ENCODE measurements at places on chromosomes 16 and 17.

- DNase-seq, result no peak
Observed at GRCh38 chr16:9260666-9261065, 169.2 kb downstream of the HAPSTR1 start.

- peak; percentile 15 for DNase-seq
Observed at GRCh38 chr16:80084614-80085013, 456.2 kb upstream of the DYNLRB2 start.

DNA sequence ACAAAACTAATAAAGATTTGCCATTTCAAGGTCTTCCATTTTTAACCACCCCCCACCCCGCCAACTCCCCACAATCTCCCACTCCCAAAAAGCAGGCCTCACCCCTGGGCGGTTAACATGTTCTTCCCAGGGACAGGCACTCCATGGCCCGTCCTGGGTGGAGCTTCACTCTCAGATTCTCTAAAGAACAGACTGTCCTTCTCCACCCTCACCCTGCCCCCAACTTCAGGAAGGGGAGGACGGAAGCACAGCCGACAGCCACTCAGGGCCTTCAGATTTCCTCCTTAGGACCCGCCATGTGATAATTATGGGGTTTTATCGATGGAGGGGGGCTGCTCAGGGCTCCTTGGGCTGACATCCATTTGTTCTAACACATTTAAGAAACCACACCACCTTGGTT is 61.9 kb downstream of the ZFHX3 start:
- DNase-seq, result no peak

- no peak for DNase-seq
Observed at GRCh38 chr17:75737133-75737962, 16.1 kb downstream of the ITGB4 start.

GRCh38 chr17:7888184-7888920 is at the start of gene CHD3:
Gene CHD3, plus strand, starts transcription at chr17:7888789. Its CDS starts 212 bp downstream, at chr17:7889001.
- DNase-seq, result peak; percentile 61

DNA sequence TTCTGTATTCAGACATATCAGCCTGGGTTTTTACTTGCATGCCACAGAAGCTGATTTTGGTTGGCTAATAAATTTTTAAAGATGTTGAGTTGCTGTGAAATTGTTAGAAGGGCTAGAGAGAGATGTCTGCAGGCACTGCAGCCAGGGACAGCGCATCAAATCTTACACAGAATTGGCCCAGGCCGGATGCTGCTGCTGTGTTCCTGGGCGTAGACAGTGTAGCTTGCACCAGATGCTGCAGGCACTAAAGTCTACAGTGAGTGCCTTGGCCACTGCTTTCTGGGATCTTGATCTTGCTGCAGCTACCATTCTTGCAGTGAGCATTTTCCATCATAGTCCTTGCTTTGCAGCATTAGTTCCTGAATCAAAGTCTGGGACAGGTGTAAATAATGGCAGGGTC is 169.9 kb downstream of the SPECC1 start:
- no peak for DNase-seq

All from stimulated activated CD4-positive, alpha-beta T cell treated with anti-CD3 and anti-CD28 coated beads, Interleukin-4, amount 100 ng/mL, for 24 hours (primary cell).